ENCODE measurements at places on chromosomes 7 and 10.

- no peak for DNase-seq
Measured at GRCh38 chr10:73910401-73910763, 550 bp upstream of the PLAU start.

- DNase-seq = no peak
Measured at GRCh38 chr7:27767374-27767773, 27.4 kb downstream of the TAX1BP1 start.

- no peak for DNase-seq
Measured at GRCh38 chr7:150902078-150903033, 50.0 kb downstream of the AOC1 start.

DNA sequence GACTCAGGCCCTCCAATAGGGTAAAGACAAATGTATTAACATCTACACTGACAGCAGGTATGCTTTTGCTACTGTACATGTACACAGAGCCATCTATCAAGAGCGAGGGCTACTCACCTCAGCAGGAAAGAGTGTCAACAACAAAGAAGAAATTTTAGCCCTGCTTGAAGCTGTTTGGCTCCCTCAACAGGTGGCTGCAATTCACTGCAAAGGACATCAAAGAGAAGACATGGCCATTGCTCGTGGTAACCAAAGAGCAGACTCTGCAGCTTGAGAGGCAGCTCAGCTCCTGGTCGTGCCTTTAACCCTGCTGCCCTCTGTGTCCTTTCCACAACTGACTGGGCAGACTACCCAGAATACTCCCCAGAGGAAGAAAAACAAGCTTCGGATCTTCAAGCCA lies 5.1 kb downstream of the AKR1B15 start:
- DNase-seq = no peak

DNA sequence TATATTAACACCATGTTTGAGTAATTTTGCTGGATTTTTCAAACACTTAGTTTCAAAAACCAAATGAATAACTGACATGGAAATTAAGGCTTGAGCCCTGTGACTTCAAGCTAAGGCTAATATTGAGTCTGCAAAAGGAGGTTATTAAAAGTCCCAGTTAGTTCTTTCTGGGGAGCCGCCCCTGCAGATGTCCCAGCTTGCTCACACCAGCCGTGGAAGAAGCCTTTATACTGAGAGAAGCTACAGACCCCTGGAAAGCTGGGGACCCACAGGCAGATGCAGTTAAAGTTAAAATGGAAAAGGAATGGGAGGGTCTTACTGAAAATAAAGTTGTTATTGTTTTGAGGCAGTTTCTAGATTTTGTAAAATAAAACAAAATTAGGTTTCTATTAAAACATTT lies 18.5 kb upstream of the ZNF680 start:
- no peak for DNase-seq

DNA sequence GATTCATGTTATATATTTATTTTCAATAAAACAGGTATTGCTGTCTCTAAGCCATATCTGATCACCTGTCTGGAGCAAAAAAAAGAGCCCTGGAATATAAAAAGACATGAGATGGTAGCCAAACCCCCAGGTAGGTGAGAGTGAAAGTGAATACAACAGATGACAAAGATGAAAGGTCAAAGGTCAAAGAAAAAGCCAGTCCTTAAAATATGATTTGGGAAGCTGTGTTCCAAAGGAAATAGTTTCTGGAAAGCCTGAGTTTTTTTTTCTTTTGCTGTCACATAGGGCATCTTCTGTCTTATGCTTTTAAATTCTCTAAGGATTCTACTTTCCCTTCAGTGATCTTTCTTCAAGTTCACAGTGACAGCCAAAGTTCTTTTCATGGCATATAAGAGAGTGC lies 25.9 kb downstream of the ZNF107 start:
- no peak for DNase-seq

GRCh38 chr7:94205529-94205928 lies 189.2 kb upstream of the COL1A2 start:
- DNase-seq = no peak

- DNase-seq = no peak
Measured at GRCh38 chr7:75686551-75686950, 52.2 kb downstream of the HIP1 start.

DNA sequence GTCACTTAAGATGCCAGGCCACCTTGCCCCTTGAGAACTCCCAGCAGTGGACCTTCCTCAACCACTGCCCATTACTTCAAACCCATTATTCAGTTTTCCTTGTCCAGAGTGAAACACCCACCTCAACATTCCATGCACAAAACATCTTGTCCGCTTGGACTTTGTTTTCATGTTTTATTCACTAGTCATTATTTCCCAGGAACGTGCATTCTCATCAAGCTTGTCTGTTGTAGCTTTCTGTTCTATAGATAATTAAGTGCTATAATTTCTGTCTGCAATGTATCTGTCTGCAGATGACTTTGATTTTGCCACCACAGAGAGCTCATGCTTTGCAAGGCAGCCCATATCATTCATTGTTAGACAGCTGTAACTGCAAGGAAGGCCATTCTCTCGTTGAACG lies 117.4 kb downstream of the RAB18 start:
- DNase-seq = no peak

DNA sequence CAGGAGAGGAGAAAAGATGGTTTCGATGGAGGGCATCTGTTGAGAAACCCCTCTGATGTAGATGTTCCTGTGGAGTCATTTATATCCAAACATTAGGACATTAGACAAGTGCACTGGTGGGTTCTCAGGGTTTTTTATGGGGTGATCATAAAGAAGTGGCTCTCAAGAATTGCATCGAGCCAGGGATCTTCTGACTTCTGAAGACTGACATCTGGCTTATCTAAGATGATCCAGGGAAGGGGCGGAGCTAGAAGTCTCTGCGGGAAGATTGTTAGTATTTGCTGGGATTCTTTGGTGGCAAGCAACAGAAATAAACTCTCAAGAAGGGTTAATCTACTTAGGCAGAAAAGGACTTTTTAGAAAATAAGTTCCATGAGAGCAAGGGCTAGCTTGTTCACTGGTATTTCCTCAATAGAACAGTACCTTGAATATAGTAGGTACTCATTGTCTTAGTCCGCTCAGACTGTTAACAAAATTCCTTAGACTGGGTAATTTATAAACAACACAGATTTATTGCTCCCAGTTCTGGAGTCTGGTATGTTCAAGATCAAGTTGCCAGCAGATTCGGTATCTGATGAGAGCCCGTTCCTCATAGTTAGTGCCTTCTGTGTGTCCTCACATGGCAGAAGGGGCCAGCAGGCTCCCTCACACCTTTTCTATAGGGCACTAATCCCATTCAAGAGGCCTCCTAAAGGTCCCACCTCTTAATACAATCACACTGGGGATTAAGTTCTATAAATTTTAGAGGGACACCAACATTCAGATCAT lies 28.5 kb upstream of the SYPL1 start:
- DNase-seq = no peak

DNA sequence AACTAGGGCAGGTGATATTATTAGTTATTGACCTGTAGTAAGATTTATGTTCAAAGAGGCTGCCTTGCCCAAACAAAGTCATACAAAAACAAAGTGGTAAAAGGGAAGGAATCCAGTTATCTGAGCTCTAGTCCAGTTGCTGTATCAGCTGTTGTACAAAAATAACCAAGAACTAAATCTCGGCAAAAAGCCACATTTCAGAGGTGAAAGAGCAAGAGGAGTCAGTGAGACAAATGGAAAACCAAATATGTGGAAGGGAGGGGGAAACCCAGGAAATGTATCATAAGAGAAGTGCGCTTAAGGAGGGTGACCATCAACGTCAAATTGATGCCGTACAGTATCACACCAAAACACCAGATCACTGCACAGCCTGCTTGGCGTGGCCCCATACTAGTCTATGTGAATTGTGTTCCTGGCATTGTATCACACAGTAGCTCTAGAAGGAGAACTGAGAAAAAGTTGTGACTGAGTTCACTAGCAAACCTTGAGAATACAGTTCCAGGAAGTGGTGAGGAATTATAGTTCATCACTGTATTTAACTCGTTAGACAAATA lies 6.4 kb downstream of the AGBL3 start:
- no peak for DNase-seq

DNA sequence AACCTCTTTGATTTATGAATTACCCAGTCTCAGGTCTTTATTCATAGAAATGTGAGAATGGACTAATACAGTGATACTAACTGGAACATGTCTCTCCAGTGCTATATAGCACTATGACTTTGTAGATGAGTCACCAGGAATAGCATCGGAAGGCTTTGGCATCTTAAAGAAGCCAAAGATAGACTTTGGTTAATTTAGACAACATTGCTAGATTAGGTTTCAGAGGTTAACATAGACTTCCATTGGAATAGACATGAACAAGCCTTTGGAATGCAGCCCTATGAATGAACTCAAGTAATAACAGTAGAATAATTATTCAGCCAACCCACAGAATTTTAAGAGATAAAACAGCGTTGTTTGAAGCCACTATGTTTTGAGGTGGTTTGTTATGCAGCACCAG lies 169.2 kb downstream of the HGF start:
- DNase-seq = no peak

GRCh38 chr7:36637417-36637816 lies 86.9 kb downstream of the AOAH start:
- no peak for DNase-seq

GRCh38 chr10:4670737-4671136 lies 155.3 kb upstream of the AKR1E2 start:
- DNase-seq = no peak

GRCh38 chr7:6164491-6164890 lies 107.9 kb downstream of the CYTH3 start:
- no peak for DNase-seq

GRCh38 chr10:132897516-132898381 lies 44.6 kb downstream of the CFAP46 start:
- no peak for DNase-seq

DNA sequence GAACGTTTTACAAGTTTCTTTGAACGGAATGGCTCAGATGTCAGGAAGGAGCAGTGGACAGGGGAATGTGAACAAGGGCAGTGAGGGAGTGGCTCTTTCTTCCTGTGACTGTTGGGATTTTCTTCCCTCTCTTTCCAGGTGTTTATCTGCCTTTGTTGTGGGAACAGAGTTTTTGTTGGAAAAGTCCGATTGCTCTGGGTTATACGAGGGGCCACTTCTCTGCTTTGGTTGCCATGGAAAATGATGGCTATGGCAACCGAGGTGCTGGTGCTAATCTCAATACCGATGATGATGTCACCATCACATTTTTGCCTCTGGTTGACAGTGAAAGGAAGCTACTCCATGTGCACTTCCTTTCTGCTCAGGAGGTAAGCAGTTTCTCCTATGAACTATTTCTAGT lies 41.4 kb downstream of the ZRANB1 start:
- no peak for DNase-seq

- no peak for DNase-seq
Measured at GRCh38 chr7:157743781-157744525, 407.1 kb downstream of the DNAJB6 start.

DNA sequence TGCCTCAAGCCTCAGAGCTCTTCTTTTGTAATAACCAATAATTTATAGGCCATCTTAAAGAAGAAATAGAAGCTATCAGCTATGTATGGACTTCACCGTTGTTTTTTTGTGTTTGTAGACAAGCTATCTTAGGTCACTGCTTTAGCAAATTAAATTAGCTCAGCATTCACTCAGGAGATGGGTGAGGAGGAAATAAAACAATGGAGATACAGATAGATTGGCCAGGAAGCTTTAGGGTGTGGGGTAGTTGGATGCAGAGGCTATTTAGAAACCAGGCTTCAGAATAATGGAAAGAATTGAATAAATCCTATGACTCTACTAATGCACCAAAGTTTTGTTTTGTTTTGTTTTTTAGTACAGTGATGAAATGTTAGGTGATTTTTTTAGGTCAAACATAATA lies 66.1 kb downstream of the MDFIC start:
- no peak for DNase-seq

DNA sequence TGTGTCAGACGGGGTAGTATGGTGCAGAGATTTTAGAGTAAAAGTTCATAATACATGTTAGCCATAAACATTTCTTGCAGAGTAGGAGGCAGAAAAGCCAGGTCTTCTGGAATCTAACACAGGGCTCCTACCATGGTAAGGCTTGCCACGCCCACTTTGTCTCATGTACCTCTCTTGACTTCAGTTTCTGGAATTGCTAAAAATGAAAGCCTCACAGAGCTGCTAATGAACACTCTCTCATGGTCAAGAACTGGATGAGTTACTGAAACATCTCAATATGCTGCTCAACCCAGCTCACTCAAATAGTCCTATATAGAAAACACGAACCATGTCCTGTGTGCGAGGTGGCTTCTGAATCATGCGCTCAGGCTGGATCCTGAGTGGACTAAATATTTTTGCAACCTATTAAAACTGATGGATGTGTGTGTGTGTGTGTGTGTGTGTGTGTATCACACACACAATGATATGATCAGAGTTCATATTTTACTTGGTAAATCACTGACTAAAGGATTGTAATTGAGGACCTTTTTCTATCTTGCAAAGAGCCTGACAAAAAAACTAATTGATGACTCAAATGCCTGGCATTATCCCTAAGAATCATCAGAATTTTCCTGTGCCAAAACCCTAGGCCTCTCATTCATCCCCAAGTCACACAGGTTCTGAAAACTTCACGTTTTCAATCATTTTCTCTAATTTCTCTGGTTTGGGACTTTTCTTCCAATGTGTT lies 1306.6 kb downstream of the XPNPEP1 start:
- no peak for DNase-seq

GRCh38 chr7:52639981-52640380 lies 395.5 kb upstream of the POM121L12 start:
- DNase-seq = no peak

- DNase-seq = no peak
Measured at GRCh38 chr10:96701265-96701664, 19.0 kb downstream of the PIK3AP1 start.

GRCh38 chr10:131003455-131003854 lies 308.1 kb downstream of the TCERG1L start:
- no peak for DNase-seq

GRCh38 chr7:144534196-144534595 lies 130.7 kb upstream of the NOBOX start:
- DNase-seq = no peak

GRCh38 chr10:14383266-14383665 lies 52.5 kb upstream of the FRMD4A start:
- DNase-seq = no peak

GRCh38 chr10:95327367-95327766 lies 36.6 kb upstream of the PDLIM1 start:
- DNase-seq = no peak

GRCh38 chr10:10677479-10677878 lies 340.2 kb upstream of the CELF2 start:
- DNase-seq = no peak

- no peak for DNase-seq
Measured at GRCh38 chr10:14904316-14904732, 25.7 kb downstream of the SUV39H2 start.

- DNase-seq = no peak
Measured at GRCh38 chr7:43240565-43240964, 128.1 kb downstream of the HECW1 start.

GRCh38 chr10:131277969-131278368 lies 33.6 kb downstream of the TCERG1L start:
- no peak for DNase-seq

Measured in activated CD4-positive, CD25-positive, alpha-beta regulatory T cell treated with anti-CD3 and anti-CD28 coated beads, Interleukin-2, amount 50 U/mL, for 72 hours (primary cell).